ENCODE measurements at places on chromosomes 2 and 18.

GRCh38 chr18:11283479-11284161, 134.3 kb upstream of the PIEZO2 start:
- DNase-seq: no peak

DNA sequence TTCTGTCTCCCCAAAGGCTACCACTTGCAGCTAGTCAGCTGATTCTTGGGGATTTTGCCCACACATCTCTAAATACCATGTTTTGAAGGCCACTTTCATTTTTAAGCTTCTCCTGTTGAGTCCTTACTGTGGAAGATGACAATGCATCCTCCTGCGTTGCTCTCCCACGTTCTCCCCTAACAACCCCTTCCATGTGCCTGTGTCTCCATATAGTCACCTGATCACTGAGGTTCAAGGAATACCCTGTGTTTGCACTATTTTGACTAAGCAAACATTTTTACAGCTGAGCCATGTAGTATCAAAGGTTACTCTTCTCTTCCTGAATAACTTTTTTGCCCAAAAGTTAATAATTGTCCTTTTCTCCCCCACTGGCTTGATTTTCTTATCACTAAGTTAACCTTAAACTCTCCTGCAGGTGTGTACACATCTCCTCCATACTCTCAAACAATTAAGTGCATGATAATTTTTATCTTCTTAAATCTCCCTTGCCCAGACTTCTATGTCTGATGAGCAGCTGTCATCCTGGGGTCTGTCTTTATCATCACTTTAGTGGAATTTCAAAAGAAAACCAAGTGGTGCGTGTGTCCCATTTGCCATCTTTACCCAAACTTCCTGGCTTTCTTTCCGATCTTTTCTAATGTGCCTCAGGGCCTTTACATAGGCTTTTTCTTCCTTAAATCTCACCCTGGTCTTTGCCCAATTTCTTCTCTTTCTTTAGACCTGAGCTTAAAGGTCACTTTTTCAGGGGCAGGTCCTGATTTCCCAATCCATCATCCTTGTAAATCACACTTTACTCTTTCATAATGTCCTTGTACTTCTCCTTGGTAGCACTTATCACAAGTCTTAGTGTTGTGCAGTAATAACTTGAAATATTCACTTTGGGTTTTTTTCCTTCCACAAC, 85.2 kb upstream of the SPATS2L start:
- DNase-seq: no peak

- no peak for DNase-seq
Measured at GRCh38 chr18:22086973-22087372, 82.4 kb upstream of the GATA6 start.

DNA sequence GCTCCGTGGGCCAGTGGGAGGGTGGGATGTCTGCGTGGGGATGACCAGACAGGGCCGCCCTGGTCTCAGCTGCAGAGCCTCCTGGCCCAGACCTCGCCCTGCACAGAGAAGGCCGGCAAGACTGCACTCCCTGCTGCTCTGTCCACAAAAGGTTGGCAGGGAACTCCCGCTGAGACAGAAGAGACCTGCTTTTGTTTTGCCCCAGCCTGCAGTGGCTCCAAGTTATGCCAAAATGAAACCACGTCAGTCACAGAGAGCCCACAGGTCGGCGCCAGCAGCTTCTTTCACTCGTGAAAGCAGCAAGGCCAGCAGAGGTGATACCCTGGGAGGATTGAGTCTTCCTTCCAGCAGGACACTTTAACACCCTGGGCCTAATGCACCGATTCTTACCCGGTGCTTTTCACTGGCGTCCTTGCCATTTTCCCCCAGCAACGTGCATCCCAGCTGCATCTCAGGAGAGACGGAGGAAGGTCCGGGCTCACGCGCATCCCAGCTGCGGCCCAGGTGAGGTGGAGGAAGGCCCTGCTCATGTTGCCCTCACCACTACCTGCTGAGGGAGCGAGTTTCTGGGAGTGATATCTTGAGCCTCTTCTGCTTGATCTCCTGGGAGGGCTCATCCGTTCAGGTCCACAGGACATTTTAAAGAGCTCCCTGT, 22.1 kb upstream of the CTDP1 start:
- DNase-seq: no peak

- no peak for DNase-seq
Measured at GRCh38 chr2:143877056-143877455, 642.9 kb downstream of the ZEB2 start.

DNA sequence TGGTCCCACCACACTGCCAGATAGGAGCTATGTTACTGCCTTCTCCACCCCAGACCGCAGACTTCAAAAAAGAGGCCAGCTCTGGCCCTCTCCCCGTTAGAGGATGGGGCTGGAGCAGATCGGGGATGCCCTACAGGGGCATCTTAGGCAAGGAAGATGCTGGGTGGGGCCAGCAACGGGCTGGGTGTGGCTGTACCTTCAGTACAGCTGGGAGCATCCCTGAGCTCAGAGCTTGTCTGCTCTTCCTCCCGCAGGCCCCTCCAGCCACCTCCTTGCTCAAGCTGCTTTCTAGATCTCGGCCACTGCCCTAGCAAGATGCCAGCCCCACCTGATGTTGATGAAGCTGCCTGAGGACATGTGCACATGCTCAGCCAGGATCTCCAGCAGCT, 9.8 kb downstream of the PTPRN start:
- no peak for DNase-seq

DNA sequence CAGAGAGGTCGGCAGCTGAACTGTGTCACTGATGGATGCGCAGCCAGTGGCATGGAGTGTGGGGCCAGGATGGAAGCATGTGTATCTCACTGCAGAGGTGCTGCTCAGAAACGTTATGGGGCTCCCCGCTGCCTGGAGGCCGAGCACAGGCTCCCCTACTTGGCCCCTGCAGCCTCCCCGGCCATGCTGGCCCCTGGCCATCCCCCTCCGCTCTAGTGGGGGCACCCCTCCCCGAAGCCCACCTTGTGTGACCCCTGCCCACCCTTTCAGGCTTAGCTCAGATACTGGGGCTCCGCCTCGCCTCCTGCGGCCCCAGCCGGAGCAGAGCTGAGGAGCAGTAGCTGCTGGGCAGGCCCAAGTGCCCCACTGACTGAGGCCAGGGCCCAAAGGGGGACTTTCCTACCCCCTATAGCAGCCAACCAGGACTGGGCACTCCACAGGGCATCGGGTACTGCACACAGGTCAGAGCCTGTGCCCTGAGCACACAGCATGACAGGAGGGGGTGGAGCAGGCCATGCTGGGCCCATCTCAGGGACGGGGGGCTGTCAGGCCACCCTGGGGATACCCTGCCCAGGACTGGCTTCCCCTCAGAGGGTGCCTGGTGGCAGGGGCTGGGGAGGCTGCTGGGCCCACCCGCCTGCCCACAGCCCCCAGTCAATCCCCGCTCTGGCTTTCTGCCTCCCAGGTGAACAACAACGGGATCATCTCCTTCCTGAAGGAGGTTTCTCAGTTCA, 31.3 kb downstream of the SNED1 start:
- DNase-seq: no peak

DNA sequence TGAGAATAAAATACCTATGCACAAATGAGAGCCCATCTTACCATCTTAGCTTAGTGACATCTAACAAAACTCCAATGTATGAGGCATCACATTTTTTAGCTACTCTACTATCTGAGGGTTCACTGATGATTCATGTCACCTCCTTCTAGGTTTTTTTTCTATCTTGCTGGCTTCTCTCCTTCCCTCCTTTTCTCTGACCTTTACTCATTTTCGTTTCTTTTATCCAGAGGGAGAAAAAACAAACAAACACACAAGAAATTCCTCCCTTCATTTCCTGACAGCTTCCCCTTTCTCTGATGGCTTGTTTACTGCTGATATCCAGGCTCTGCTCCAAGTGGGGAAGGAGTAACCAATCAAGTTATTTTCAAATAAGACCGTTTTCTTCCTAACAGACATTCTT, 115.1 kb downstream of the UBE2E3 start:
- no peak for DNase-seq

- no peak for DNase-seq
Measured at GRCh38 chr2:17303521-17303920, 214.7 kb downstream of the RAD51AP2 start.

- DNase-seq: no peak
Measured at GRCh38 chr2:35462226-35462998, 893.2 kb upstream of the CRIM1 start.

DNA sequence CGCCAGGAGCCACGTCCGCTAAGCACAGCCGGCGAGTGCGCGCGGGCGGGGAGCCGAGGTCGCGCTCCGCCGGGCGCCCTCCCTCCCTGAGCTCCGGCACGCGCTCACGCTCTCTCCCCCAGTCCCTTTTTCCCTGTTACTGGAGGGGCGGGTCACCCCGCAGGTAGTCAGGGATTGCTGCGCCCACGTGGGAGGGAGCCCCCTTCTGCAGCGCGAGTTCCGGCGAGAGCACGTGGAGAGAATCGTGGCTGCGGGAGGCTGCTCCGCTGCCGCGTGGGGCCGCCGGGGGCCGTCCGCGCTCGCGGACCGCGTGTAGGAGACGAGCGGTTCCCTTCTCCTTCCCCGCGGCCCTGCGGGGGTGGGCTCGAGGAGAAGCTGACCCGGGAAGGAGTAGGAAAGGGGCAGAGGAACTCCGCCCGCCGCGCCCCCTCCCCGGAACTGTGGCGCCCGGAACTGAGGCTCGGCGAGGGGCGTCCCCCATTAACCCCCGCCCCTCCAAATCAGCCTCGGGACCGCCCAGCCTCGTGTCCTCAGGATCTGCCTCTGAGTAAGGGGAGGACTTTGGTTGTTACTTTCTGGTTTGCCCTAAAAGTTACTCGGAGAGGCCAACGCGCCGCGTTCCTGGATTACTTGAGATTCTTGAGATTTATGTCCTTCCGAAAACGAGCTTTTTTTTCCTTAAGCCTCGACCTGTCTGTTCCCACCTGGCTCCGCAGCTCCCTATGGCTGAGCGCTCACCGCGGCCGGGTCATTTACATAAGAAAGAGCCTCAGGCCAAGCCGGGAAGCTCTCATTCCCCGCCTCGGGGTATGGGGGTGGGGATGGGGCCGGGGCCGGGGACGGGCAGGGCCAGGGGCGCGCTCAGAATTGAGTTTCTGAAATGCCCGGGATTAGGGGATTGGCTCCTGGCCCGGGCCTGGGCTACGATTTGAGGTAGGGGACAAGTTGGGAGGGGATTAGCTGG, 1.1 kb downstream of the HK2 start:
- DNase-seq: peak; percentile 80

Measured in stimulated activated CD4-positive, alpha-beta T cell treated with anti-CD3 and anti-CD28 coated beads, Interleukin-4, amount 100 ng/mL, for 24 hours (primary cell).